ENCODE measurements at places on chromosomes 4 and X. TPM values are rescaled to one million over a fixed set of nuclear protein-coding genes. Genes with fewer than 3 reads are reported as not detected.

GRCh38 chrX:94814216-94814615 lies 1140.2 kb downstream of the FAM133A start:
- DNase-seq = no peak

AFP gene
- total RNA-seq = 1.7 TPM

- peak; percentile 20 for DNase-seq
Observed at GRCh38 chr4:44150091-44150576, 298.5 kb downstream of the KCTD8 start.

OTC gene
- total RNA-seq = not detected

DNA sequence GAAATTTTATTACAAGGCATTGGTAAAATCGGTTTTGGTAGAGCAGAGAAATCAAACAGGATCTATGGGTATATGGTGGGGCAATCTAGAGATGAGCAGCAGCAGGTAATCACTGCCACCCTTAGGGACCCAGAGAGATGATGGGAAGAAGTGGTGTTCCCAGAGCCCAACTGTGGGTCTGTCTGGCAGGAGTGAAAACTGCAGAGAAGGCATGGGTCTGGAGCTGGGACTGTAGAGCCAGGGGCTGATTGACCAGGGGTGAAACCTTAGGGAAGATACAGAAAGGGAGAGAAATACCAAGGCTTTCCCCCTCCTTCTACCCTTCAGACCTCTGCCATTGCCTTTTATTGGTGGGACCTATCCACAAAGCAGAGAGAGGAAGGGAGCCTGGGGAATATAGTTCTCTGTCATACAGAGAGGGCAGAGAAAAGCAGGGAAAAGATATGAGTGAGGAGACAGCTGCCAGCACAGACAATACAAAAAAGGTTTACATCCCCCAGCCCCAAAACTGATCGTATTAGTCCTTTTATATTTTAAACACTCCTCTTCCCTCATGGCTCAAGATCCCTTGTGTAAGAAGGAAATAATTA lies 28.7 kb downstream of the PDLIM5 start:
- no peak for DNase-seq

ERAS gene
- not detected for total RNA-seq

FGFBP2 gene
- not detected for total RNA-seq

- DNase-seq = peak; percentile 68
Observed at GRCh38 chrX:19893727-19894126, 6.3 kb upstream of the SH3KBP1 start.

GRPR gene
- 0.15 TPM for total RNA-seq

Data from M059J (cell line).